Fibroblast of the aortic adventitia (primary cell): ENCODE measurements at places on chromosomes 3 and 15. TPM values are rescaled to one million over a fixed set of nuclear protein-coding genes. Genes with fewer than 3 reads are reported as not detected.

- DNase-seq: no peak
These were observed 92.6 kb downstream of the CHD2 start for GRCh38 chr15:92992720-92993119.

DNA sequence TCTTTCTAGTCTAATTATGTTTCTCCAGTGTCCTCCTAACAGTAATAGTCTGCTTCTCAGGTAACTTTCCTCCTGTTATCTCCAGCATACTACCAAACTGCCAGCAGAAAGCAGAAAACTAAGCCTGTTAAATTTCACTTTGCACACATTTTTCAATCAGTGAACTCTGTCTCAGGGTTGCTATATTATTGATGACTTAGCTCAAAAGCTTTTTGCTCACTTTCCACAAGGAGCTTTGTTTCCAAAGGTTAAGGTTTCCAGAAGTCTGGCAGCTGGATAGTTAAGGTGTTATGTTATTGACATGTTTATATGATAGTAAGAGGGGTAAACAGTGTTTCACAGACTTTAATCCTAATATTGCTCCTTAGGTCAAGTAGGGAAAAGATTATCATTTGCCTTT lies 5.1 kb downstream of the TRPM7 start:
- DNase-seq: no peak

- DNase-seq: peak; percentile 64
These were observed 55.7 kb upstream of the GATA2 start for GRCh38 chr3:128548426-128549282.

DNA sequence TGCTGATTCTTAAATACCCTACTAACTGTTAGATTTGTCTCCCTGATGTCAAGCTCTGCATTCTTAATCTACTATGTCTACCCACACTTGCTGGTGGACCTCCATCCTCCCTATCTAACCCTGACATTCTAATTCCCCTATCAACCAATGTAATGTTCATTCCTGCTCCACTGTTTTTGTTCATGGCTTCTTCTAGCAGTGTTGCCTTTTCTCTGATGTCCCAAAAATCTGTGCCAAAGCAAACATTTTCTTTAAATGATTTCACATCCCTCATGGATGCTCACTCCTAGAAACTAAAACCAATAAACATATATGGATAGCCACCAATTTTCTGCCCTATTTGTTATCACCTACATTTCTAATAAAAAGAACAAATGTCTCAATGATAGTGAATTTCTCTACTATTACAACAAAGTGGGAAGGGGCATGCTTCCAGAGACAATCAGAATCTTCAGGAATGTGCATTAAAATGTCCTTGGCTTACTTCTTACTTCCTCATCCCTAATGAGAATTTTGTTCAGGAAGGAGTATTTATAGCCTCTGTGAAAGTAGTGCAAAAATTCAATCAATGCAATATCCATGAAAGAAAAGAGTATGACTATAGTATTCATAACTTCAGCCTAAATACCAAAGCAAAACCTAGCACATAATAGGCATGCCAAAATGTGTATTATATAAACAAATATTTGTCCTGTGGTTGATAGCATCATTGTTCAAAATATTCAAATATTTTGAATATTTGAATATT lies 273.3 kb downstream of the ZNF385D start:
- DNase-seq: peak; percentile 47

- no peak for DNase-seq
These were observed 147.8 kb downstream of the SLCO3A1 start for GRCh38 chr15:92001307-92001706.

DNA sequence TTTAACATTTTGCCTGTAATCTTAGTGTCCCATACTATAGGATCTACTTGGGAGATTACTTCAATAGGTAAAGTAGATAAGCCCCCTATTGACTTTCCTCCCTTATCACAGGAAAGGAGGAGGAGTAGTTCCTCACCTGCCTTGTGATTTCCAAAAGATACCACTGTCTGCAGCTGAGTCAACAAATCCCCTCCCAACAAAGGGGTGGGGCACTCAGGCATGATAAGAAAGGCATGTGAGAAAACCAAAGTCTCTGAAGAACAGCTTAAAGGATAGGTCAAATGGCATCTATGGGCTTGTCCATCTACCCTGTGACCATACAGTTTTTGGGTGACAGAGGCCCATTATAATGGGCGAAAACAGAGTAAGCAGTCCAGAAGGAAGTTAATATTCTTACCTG lies 71.3 kb upstream of the WNT7A start:
- no peak for DNase-seq

DNA sequence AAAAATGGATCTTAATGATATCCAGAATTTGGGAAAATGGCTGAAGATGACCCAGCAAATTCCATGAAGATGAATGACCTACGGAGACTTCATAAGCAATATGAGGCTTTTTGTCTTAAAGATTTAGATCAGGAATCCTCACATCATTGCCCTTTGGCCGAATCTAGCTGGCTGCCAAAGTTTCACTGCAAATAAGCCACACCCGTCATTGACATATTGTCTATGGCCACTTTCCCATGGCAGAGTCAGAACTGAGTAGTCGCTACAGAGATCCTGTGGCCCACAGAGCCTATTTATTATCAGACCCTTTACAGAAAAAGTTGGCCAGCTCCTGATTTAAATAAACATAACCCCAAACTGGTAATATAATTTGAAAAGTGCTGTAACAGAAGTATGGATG lies 307.4 kb upstream of the RARB start:
- no peak for DNase-seq

DNA sequence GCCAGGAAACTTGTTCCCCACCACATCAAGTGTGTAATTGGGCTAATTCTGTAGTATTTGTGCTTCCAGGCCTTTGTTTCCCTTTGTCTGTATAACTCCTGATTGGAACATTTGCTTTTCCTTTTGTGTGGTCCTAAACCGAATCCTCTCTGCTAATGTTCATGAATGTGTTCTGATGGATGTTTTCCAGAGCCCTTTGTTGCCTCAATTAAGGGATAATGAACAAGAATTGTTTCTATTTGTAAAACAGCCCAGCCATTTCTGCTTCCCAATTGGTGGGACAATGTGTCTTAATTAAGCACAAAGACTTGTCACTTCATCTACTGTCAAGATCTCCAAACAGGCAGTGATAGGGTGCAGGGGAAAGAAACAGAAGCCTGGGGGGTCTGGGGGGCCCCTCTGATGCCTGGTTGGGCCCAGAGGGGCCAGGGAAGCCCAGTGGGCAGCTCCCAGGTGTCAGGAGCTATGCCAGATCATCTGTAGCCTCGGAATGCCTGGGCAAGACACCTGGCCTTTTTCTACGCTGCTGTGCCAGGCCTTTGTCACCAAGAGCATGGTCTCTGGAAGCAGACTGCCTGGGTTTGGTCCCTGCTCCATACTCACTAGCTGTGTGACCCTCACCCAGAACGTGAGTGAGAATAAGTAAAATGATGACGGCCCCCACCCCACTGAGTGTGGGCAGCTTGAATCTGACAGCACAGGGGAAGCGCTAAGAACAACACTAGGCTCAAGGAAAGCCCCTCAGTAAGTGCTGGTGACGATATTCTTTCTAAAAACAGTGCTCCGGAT lies 116.6 kb upstream of the PRR20G start:
- no peak for DNase-seq

DNA sequence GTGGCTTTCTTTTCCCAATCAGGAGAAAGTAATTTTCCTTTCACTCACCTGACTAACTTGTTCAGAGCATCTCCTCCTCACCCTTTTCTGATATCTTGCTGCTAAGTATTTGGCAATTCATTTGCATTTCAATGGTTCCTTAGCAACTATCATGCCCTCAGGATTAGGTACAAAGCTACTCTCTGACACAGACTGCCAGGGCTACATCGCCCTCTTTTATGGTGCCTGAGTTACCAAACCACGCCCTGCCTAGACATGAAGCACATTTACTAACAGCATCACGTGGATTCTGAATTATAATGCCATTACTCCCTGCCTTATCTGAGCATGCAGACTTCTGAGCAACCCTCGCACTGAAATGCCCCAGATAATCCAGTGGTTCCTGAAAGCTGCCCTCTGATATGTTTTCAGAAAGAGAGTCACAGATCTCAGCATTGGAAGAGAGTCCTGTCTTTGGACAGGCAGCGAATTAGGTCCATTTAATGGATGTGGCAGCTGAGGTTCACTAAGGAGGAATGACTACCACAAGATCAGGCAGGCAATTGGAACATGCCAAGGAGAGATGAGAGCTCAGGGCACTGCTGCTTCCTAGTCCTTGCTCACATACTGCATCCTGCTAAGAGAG lies 14.5 kb downstream of the EPHB1 start:
- peak; percentile 25 for DNase-seq

- no peak for DNase-seq
These were observed 2.3 kb upstream of the TLE3 start for GRCh38 chr15:70099967-70100473.

DNA sequence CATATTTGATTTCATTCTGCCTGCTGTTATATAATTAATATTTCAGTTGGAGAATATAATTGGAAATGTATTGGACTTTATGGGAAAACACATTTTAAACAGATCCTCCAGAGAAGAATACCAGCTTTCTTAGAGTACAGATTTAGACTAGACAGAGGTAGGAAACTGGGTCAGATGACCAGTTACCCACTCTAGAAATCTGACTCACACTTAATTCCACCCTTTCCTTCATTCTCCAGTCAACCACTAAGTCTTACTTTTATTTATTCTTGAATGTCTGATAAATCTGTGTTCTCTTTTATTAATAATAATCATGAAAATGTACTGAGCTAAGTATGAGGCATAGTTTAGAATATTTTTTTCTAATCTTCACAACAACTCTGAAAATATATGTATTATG lies 110.7 kb downstream of the LRRC49 start:
- DNase-seq: peak; percentile 44

DNA sequence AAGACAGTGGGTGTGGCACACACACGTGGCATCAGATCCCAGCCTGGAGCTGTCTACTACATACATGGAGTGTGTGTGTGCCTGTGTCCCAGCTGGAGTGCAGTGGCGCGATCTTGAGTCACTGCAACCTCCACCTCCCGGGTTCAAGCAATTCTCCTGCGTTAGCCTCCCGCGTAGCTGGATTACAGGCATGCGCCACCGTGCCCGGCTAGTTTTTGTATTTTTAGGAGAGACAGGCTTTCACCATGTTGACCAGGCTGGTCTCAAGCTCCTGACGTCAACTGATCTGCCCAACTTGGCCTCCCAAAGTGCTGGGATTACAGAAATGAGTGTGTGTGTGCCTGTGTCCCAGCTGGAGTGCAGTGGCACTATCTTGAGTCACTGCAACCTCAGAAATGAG lies 108.8 kb downstream of the IL12A start:
- DNase-seq: no peak

DNA sequence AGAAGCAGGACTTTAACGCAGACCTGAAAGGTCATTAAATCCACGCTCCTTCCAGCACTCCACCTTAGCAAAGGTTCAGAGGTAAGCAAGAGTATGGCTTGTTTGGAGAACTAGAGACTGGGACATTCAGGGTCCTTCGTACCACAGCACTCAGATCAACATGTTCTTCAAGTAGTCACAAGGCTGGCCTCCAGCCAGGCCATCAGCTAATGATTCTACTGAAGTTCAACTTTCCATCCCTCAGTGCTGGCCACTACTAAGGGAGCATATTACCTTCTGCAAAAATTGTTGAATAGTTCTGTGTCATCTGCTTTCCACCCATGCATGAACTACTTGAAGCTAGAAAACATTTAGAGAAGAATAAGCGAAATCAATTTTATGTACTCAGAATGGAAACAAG lies 17.6 kb downstream of the CD200R1L start:
- no peak for DNase-seq

DNA sequence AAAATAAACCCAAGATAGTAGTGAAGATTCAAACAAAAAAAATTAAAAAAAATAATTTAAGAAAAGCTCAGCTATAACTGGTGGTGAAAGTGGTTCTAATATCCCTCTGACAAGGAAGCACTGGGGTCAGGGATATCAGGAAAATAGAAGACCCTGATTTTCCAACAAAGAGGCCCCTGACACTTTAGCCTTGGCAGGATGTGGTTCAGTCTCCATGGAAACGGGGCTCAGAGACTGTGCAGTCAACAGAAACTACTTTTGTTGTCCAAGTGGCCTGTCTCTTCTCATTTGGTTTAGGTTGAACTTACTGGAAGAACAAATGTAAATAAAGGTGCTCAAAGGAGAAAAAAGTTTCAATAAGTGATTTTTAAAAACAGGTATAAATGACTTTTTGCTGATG lies 27.2 kb downstream of the INTS14 start:
- no peak for DNase-seq

- no peak for DNase-seq
These were observed 70.7 kb downstream of the DCLK3 start for GRCh38 chr3:36693670-36694069.

GRCh38 chr3:81776643-81777042 lies 15.2 kb upstream of the GBE1 start:
- no peak for DNase-seq

- no peak for DNase-seq
These were observed 7.2 kb downstream of the APBA2 start for GRCh38 chr15:28892789-28893610.

- peak; percentile 73 for DNase-seq
These were observed 50.4 kb upstream of the CMSS1 start for GRCh38 chr3:99767291-99767690.

GRCh38 chr3:104787306-104787705 lies 579.4 kb upstream of the ALCAM start:
- DNase-seq: no peak

DNA sequence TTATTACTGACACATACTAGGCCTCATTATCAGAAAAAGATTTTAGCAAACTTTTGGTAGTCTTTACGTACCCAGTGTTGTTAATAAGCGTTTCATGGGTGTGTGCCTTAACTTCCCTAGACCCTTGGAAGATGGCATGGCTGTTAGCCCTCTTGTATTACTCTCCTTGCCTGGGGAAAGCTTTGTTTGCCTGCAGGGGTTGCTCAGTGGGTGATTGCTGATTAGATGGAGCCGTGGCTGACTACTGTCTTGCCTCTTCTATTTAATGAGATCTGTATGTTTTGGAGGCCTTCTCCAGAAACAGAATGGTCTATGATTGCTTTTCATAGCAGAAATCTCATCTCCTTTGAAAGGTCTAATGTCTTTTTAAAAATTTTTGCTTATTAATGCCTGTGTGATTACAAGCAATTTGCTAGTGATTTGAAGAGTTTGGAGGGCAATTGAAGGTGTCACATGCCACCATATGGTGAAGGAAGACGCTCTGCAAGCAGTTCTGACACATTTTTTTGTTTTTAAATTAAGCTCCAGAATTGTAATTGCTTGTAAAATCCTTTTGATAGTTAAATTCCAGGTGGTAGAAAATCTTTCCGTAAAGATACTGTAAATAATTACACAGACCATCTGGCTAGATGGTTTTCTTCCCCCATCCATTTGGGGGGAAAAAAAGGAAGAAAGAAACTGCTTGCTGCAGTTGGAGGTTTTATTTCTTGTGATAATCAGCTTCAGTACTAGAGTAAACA lies 11.4 kb upstream of the C3orf20 start:
- no peak for DNase-seq

The KIF15 gene
- total RNA-seq: 0.98 and 17.1 TPM in 2 replicates

The FEZF2 gene
- not detected in 2 replicates for total RNA-seq

The BRK1 gene
- total RNA-seq: 34.2 and 172 TPM in 2 replicates

The SKIC8 gene
- 56.7 and 62.1 TPM in 2 replicates for total RNA-seq

The FOXB1 gene
- total RNA-seq: not detected in 2 replicates

The CACNA2D2 gene
- total RNA-seq: not detected in 2 replicates

The IQCF5 gene
- not detected in 2 replicates for total RNA-seq

The RBP2 gene
- total RNA-seq: not detected in 2 replicates

The CP gene
- 1.2 TPM in 1 of 2 replicates, not detected in the other for total RNA-seq

The MYH15 gene
- total RNA-seq: 0.99 and 1.6 TPM in 2 replicates

The PLCH1 gene
- total RNA-seq: 0.09 TPM in 1 of 2 replicates, not detected in the other

The C3orf33 gene
- 2.8 and 5.7 TPM in 2 replicates for total RNA-seq

The CHD2 gene
- total RNA-seq: 83.7 and 253 TPM in 2 replicates
